NCI-H345 (cell line): ENCODE measurements at places on chromosomes 12 and 14.
A peak's percentile ranks its signal among the peaks of the same experiment; 100 is the strongest.

DNA sequence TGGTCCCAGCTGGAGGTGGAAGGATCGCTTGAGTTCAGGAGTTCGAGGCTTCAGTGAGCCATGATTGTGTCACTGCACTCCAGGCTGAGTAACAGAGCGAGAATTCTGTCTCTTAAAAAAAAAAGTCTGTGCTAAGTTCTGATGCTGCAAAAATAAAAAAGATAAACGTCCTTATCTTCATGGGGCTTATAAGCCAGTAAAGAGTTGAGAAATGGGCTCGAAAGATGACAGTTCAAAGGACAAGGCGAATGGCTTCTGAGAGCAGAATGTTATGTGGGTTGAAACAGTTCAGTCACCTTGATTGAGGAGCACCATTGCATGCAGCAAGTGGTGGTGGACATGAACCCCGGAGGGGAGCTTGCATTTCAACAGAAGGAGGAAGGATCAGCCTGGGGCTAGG is 4.7 kb downstream of the TSPAN9 start:
- no peak for DNase-seq

DNA sequence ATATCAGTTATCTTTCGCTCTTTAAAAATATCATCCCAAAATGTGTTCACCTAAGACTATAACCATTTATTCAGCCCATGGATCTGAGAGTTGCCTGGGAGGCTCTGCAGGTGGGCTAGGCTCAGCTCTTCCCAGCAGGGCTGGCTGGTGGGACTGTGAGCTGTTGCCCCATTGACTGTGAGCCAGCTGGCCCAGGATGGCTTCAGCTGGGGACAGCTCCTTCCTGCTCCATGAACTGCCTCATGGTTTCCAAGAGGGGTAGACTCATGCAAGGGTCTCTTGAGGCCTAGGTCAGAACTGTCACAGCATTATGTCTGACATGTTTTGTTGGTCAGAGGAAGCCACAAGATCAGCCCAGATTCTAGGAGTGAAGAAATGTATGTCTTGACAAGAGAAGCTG is 114.1 kb upstream of the E2F7 start:
- no peak for DNase-seq

DNA sequence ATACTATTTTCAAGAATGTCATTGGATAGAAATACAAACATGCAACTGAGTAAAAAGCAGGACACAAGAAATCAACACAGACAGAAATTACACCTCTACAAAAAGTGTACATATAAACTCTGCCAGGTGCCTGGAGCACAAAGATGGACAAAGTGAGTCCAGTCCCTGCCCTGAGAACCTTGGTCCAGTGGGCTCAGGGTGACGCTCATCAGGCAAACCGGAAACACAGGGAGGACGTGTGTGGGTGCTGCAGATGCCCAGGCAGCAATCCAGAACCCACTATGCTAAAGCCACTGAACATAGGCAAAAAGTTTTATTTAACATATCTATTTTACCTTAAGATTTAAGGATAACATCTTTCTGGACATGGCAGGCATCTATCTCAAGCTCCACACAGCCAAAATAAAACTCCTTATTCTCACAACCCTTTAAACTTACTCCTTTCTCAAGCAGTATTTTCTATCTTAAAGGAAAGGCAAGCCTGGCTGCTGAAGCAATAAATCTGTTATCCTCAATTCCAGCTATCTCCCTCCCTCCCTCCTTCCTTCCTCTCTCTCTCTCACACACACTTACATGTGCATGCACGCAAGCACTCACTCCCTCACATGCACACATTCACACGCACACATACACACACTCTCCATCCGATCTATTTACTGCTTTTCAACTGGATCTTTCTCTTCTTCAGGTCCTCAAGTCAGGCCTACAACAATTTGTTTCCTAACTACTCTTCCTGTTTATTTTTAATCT is 10.2 kb downstream of the PPP1R13B start:
- DNase-seq: no peak

DNA sequence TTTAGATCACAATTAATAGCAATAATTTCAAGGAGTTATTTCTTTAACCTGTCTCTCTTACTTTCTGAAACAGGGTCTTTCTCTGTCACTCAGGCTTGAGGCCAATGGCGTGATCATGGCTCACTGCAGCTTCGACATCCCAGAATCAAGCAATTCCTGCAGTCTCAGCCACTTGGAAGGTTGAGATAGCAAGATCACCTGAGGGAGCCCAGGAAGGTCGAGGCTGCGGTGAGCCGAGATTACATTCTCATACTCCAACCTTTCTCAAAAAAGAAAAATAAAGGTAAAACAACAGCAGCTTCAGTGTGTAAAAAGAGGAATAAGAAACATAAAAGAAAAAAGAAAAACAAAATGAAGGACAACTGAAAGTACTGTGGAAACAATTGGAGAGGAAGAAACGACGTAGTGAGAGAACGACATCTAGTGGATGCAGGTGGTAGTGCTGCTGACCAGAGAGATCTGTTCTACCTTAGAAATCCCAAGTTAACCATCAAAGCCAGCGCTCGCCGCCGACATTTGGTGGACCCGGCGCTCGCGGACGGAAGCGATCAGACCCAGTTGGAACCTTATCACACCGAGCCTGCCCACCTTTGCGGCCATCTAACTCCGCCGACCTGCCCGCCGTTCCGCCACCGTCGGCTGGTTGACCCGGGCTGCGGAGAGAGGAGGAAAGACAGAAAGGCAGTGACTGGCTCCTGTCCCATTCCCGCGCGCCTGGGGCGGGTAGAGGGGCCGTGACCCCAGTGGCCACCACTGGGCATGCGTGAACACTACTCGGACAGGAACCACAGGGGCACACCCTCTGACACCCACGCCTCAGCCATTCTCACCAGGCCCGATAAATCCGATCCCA is 196.1 kb downstream of the ALG10 start:
- peak; percentile 84 for DNase-seq

- DNase-seq: no peak
Measured at GRCh38 chr12:8847435-8847834, 25.0 kb downstream of the A2ML1 start.

GRCh38 chr12:65640489-65640901 is 183.8 kb upstream of the HMGA2 start:
- DNase-seq: no peak

DNA sequence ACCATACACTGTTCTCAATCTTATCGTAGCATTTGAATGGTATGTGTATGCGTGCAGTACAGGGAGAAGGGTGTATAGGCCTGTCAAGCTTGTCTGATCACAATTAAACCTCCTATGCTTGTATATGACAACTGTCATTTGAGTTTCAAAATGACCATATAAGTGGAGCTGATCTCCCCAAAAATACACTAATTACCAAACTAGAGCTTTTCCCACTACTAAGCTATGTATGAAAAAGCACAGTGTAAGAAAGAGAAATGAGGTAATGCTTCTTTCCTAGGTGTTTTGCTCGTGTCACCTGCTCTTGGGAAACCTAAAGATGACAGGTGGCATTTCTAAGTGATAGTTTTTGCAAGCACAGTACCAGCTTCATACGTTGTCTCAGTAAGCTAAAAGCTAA is 1.1 kb upstream of the STK38L start:
- no peak for DNase-seq

- DNase-seq: no peak
Measured at GRCh38 chr14:95431199-95432143, 85.0 kb downstream of the SYNE3 start.

DNA sequence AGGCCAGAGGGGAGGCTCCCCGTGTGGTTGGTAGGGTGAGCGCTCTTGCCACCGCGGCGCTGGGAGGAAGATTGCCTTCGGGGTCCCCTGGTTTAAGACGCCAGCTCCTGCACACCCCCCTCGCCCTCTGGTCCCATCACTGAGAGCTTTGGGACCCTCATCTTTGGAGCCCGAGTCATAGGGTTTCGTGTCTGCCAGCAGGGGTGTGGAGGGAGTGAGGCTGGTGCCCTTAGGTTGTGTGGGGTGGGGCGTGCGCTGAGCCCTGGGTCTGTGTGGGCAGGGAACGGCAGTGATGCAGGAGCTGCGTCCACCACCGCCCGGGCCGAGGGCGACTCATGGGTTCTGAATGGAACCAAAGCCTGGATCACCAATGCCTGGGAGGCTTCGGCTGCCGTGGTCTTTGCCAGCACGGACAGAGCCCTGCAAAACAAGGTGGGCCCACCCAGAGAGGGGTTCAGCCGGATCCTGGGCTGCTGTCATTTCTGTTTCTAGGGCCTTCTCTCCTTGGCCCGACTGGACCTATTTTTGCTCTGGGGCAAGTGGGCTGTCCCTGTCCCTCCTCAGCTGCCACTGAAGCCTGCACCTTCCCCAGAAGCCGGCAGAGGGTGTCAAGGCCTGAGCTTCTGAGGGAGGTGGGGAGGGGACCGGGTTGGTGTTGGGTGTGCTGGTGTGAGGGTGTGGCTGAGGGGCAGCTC is 12.1 kb downstream of the ACADS start:
- no peak for DNase-seq

DNA sequence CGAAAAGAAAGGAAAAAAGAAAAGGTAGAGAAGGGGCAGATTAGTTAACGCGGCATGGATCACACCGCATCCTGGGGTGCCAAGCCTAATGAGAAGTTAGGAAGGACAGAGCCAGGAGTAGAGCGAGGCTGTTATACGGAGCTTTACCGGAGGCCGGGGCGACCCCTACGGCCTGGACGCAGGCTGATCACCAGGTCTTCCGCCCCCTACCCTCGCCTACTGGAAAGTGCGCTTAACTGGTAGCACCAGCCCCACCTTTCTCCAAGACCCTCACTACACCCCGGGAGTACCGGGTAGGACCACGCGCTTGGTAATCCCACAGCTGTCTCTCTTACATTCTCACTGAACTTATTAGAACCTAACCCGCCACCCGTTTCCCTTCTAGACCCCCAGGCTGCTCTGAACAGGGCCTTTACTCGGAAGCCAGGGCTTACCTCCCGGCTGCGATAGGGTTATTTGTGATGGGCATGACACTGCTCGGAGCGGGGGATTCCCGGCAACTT is 33.8 kb downstream of the WBP11 start:
- DNase-seq: peak; percentile 58

DNA sequence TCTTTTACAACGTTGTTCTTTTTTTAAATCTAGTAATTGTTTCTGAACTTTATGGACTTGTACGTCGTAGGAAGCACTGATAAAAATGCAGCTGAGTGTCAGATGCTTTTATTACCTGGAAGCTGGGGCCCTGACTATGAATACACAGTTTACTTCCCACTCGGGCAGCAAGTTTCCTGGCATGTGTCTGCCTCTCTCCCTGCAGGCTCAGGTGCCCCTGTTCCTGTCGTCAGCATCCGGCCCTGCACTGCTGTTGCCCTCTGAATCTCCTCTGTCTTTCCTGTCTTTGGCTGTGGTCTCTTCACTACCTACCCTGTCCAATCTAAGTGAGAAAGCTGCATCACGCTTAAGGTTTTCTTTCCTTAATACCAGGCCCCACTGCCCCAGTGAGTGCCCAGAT is 75.8 kb downstream of the PELI2 start:
- DNase-seq: no peak

DNA sequence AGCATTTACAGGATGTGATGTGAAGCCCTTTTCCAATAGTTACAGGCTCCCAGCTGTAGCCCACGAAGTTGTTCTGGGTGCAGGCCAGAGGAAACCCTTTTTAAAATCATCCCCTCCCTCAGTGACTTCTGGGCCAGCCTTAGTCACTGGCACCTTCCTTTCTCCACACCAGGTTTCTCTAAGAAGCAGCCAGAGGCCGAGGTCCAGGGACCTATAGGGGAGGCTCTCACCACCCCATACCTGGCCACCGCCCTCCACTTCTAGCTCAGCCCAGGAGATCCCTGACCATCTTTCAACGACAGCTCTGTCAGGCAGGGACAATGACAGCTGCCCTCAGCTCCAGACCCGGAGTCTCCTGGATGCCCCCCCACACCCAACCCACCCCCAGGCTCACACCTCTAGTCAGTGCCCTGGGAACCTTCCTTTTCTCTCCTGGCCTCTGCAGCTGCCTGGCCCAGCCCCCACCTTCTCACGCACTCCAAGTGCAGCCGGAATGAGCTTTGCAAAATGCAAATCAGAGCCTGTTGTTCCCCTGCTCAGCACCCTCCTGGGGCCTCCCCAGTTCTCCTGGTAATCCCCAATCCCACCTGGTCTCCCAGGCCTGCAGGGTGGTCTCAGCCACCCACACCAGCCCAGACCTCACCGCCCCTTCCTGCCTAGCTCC is 46.7 kb downstream of the TESC start:
- DNase-seq: no peak

DNA sequence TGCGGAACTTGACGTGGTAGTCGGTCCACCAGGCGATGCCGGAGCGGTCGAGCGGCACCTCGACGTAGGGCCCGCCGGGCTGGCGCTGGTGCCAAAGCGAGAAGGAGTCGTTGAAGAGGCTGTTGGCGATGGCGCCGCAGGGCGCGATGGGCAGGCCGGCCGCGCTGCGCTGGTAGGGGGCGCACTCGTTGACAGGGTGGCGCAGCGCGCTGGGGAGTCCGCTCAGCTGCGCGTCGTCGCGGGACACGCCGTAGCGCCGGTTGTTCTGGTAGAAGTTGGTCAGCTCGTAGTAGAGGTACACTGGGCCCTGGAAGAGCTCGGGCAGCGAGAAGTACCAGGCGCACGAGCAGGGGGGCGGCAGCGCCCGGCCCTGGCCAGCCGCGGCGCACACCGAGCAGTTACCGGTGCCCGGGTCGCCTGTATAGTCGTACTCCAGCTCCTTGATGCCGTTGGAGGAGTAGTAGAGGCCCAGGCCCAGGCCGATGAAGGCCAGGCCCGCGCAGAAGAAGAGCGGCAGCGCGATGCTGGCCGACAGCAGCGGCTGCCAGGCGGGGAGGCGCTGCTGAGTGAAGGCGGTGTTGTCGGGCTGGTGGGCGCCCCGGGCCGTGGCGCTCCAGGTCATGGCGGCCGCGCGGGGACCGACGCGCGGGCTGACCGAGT is 482 bp downstream of the TMEM30B start:
- peak; percentile 71 for DNase-seq

- DNase-seq: no peak
Measured at GRCh38 chr14:100737526-100737925, 10.8 kb downstream of the DLK1 start.

GRCh38 chr12:80234667-80235066 is 135.3 kb downstream of the OTOGL start:
- DNase-seq: no peak

DNA sequence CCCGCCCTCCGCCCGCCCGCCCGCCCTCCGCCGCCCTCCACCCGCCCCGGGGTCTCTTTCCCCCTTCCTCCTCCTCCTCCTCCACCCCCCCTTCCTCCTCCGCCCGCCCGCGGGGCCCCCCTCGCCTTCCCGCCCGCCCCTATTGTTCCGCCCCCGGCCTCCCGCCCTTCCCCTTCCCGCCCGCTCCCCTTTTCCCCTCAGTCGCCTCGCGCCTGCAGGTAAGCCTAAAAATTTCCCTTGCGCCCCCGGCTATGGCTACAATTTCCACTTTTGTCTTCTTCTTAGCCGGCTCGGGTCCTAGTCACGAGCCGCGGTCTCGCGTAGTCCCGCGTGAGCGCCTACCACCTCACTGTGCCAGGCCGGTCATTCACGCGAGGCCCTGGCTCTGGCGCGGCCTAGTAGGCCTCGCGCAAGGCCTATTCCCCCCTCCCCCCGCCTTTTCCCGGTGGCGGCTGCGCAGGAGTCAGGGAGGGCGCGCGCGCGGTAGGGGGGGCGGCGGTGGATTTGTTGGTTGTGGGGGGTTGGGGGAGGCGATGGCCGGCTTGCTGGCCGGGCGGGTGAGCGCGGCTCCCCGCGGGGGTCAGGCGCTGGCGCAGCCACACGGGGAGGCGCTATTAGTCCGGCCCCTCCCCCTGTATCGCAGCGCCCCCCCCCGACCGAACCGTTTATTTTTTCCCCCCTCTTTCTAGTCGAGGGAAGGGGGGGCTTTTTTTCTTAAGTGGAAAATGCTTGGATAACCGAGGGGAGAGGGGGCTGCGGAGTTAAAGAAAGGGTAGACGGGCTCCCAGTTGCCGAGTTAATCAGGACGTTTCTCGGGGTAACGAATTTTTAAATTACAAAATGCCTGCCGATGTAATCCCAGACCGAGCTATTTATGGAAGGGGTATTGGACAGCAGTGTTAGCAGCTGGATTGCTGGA is 516 bp downstream of the PCBP2 start:
- peak; percentile 77 for DNase-seq

GRCh38 chr12:74624201-74624600 is 86.6 kb downstream of the ATXN7L3B start:
- DNase-seq: peak; percentile 63
